ENCODE measurements at places on chromosomes 1 and 21.

DNA sequence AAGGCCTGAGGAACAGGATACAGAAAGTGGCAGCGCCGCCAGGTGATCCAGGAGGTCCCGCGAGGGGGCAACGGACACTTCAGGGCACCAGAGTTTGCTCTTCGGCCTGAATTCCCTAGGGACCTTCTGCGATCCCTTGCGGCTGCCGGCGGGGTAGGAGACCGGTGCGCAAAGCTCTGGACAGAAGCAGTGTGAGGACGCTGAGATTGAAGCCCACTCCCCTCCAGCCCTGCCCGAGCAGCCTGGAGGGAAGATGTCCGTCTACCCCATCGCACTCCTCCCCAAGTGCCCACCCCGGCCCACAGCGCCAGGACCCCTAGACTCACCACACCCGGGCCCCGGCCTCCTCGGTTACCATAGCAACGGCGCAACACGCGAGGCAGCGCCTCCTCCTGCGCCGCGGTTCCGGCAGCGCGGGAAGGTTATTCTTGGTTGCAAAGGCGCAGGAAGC is at the start of gene ANKRD45:
TSS of gene ANKRD45 (minus strand) at position 361 of the 451 bp plus-strand sequence. CDS start 10,433 bp downstream, outside the sequence.
- no peak for DNase-seq

DNA sequence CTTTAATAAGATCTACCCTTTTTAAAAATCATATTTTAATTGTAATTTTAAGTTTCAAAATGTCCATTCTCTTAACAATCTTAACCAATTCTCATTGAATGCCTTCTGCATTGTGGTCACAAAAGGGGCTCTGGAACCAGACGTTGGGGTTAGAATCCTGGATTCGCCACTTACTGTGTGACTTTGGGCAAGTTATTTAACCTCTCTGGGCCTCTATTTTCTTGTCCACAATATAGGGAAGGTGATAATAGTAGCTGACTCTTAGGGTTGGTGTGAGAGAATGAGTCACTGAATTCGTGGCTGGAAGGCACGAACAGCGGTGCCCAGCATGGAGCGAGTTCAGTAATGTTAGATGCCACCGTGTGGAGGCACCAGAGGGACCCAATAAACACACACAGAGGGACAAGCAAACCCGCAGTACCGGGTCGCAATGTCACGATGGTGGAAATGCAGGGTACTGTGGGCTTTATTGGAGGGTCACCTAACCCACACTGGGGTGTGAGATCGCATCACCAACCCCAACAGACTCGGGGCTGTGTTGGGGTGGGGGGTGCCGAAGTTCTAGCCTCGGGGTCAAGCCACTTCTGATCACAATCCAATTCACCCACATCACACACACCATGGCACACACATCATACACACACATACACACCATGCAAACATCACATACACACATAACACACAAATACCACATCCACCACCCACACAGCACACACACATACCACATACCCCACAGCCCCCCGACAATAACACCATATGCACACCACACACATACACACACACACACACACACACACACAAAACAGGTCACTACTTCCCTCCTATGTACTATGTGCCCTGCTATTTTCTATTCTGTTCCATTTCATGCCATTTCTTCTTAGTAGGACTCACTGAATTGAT is 27.0 kb upstream of the IFNAR2 start:
- DNase-seq, result no peak

GRCh38 chr1:68231627-68232288 is 565 bp downstream of the WLS start:
- no peak for DNase-seq

GRCh38 chr21:45442276-45442675 is 37.3 kb downstream of the COL18A1 start:
- no peak for DNase-seq

- DNase-seq, result no peak
Measured at GRCh38 chr1:63343922-63344321, 21.6 kb downstream of the FOXD3 start.
